ENCODE measurements at places on chromosomes 12 and 14. TPM values are rescaled to one million over a fixed set of nuclear protein-coding genes. Genes with fewer than 3 reads are reported as not detected.

Gene PIWIL1
- 0.31 TPM for total RNA-seq

Gene RNASE7
- not detected for total RNA-seq

Gene KITLG
- 125 TPM for total RNA-seq

Gene KRT82
- total RNA-seq, result not detected

Gene RND1
- total RNA-seq, result 1.0 TPM

Gene HELB
- total RNA-seq, result 7.3 TPM

Gene NRL
- 4.9 TPM for total RNA-seq

Gene HOXC6
- total RNA-seq, result 22.0 TPM

Gene A2ML1
- total RNA-seq, result not detected

Gene DCP1B
- total RNA-seq, result 15.0 TPM

- H3K4me1 ChIP-seq, result no peaks in the 10 kb centered on the region
- no peak overlapping the region for H3K27ac ChIP-seq
- no peak for DNase-seq
- no peaks in the 10 kb centered on the region for H3K36me3 ChIP-seq
- no peak overlapping the region for H3K4me3 ChIP-seq
Observed at GRCh38 chr14:106681568-106681967, 1155.2 kb downstream of the TMEM121 start.

- DNase-seq, result no peak
- H3K4me1 ChIP-seq, result no peaks in the 10 kb centered on the region
- H3K27me3 ChIP-seq, result no peaks in the 10 kb centered on the region
- no peak overlapping the region for H3K4me3 ChIP-seq
- no peaks in the 10 kb centered on the region for H3K36me3 ChIP-seq
- H3K27ac ChIP-seq, result no peak overlapping the region
Observed at GRCh38 chr12:25590011-25590721, 37.1 kb upstream of the LMNTD1 start.

- DNase-seq, result no peak
- no peaks in the 10 kb centered on the region for H3K27me3 ChIP-seq
- H3K4me1 ChIP-seq, result peaks cover 3% of the 10 kb centered on the region
- H3K27ac ChIP-seq, result no peak overlapping the region
- no peaks in the 10 kb centered on the region for H3K36me3 ChIP-seq
Observed at GRCh38 chr12:46470975-46471374, 98.4 kb upstream of the SLC38A2 start.

DNA sequence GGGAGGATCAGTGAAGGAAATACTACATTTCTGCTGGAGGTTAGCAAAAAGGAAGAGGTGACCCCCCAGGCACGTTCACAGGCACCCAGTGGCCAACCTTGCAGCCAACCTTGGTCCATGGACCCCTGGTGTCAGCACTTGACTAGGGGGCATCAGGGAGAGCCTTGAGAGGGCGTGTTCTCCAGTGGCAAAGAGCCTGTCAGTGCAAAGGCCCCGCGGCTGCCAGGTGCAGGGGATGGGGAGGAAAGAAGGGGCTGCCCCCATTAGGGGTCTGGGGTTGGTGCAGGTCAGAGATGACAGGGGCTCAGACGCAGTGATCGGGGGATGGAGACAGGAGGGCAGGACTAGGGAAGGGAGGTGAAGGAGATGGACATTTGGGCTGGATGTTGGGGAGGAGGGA lies 22.7 kb upstream of the ULK1 start:
- H3K27ac ChIP-seq, result no peak overlapping the region
- no peaks in the 10 kb centered on the region for H3K36me3 ChIP-seq
- no peaks in the 10 kb centered on the region for H3K27me3 ChIP-seq
- no peak overlapping the region for H3K4me3 ChIP-seq
- H3K4me1 ChIP-seq, result no peaks in the 10 kb centered on the region
- no peak for DNase-seq

DNA sequence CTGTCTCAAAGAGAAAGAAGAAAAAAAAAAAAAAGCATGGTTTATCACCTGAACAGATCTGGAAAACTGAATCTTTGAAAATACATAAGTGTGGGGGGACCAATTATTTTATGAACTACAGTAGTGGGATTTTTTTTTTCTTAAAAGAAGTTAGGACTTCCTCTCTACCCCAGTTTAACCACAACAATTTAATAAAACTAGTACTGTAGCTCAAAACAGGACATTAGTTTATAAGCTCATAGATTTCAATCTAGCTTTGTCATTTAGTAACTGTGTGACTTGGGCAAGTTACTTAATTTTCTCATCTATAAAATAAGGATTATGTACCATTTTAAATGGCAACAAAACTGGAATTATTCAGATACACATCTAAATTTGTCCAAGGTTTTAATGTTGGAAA lies 23.5 kb upstream of the ARID4A start:
- H3K27ac ChIP-seq, result no peak overlapping the region
- H3K36me3 ChIP-seq, result peaks cover 31% of the 10 kb centered on the region
- H3K4me3 ChIP-seq, result no peak overlapping the region
- no peak for DNase-seq
- H3K4me1 ChIP-seq, result peaks cover 7% of the 10 kb centered on the region

DNA sequence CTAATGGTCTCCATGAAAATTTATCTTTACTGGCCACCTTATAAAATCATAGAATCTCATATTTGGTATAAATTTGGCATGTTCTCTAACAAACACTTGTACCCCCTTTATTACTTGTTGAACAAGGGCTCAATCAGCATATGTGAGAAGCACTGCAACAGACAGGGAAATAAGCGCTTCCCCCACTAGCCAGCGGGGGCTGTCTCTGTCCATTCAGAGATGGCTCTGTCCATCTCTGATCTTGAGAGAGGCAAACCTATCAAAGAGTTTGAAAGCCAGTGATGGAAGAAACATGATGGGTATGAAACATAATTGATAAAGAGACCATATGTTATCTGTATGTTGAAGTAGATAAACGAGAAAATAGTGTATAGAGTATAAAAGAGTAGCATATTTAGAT lies 326.8 kb downstream of the PDZRN4 start:
- H3K4me3 ChIP-seq, result no peak overlapping the region
- no peak overlapping the region for H3K27ac ChIP-seq
- H3K27me3 ChIP-seq, result no peaks in the 10 kb centered on the region

- H3K36me3 ChIP-seq, result no peaks in the 10 kb centered on the region
- no peak overlapping the region for H3K4me3 ChIP-seq
- H3K27me3 ChIP-seq, result no peaks in the 10 kb centered on the region
Observed at GRCh38 chr12:52925717-52926595, 21.1 kb upstream of the KRT8 start.

- H3K4me1 ChIP-seq, result no peaks in the 10 kb centered on the region
- no peak overlapping the region for H3K4me3 ChIP-seq
- H3K27me3 ChIP-seq, result no peaks in the 10 kb centered on the region
- H3K36me3 ChIP-seq, result no peaks in the 10 kb centered on the region
- peak; percentile 33 for DNase-seq
Observed at GRCh38 chr12:18430425-18431048, 169.2 kb downstream of the PIK3C2G start.

DNA sequence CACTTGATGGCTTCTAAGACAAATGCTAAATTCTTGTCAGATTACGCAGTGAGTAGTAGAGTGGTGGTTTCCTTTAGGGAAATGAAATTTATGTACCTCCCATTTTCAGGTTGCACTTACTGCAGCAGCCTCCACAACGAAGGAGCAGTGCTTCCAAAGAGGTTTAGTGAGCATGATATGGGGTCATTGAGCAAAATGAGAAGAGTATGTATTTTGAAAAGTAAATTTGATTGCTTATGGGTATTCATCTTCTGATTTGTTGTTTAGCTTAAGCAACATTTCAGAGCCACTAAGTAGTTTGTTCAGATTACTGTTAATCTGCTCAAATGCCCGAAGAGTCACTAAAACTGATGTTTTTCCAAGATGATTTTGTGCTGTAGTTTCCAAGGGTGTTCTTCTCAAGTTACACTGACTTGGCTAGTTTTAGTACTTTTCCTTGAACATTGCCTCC lies 493.6 kb downstream of the PCNX1 start:
- no peak for DNase-seq
- peaks cover 2% of the 10 kb centered on the region for H3K4me1 ChIP-seq
- no peaks in the 10 kb centered on the region for H3K36me3 ChIP-seq
- H3K27me3 ChIP-seq, result no peaks in the 10 kb centered on the region

GRCh38 chr14:26463136-26463535 lies 134.7 kb downstream of the NOVA1 start:
- H3K36me3 ChIP-seq, result no peaks in the 10 kb centered on the region
- H3K4me3 ChIP-seq, result no peak overlapping the region
- H3K27ac ChIP-seq, result no peak overlapping the region
- DNase-seq, result no peak
- no peaks in the 10 kb centered on the region for H3K27me3 ChIP-seq

- no peaks in the 10 kb centered on the region for H3K27me3 ChIP-seq
- no peaks in the 10 kb centered on the region for H3K4me1 ChIP-seq
- DNase-seq, result no peak
- H3K4me3 ChIP-seq, result no peak overlapping the region
Observed at GRCh38 chr12:28611449-28611848, 421.2 kb downstream of the CCDC91 start.

DNA sequence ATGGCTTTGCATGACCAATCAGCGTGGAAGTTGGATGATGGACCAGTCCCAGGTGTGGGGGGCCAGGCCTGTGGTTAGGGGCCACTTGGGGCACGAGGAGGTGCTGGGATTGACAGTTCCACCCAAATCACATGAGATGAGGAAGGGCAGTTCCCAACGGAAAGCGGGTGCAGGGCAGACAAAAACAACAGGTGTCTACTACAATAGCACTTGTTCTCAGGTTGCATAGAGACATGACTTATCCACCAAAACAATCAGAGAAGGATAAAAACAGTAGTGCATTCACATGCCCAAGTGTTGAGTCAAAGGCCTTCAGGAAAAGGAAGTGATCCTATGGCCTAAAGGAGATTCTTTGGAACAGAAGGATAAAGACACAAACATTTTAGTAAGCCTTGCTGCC lies 14.6 kb upstream of the EIF2B2 start:
- no peaks in the 10 kb centered on the region for H3K27me3 ChIP-seq
- H3K4me1 ChIP-seq, result no peaks in the 10 kb centered on the region
- no peaks in the 10 kb centered on the region for H3K36me3 ChIP-seq
- no peak overlapping the region for H3K27ac ChIP-seq

- no peak overlapping the region for H3K27ac ChIP-seq
- H3K4me1 ChIP-seq, result no peaks in the 10 kb centered on the region
- H3K4me3 ChIP-seq, result no peak overlapping the region
- H3K27me3 ChIP-seq, result no peaks in the 10 kb centered on the region
Observed at GRCh38 chr12:78249578-78249977, 418.9 kb downstream of the NAV3 start.

DNA sequence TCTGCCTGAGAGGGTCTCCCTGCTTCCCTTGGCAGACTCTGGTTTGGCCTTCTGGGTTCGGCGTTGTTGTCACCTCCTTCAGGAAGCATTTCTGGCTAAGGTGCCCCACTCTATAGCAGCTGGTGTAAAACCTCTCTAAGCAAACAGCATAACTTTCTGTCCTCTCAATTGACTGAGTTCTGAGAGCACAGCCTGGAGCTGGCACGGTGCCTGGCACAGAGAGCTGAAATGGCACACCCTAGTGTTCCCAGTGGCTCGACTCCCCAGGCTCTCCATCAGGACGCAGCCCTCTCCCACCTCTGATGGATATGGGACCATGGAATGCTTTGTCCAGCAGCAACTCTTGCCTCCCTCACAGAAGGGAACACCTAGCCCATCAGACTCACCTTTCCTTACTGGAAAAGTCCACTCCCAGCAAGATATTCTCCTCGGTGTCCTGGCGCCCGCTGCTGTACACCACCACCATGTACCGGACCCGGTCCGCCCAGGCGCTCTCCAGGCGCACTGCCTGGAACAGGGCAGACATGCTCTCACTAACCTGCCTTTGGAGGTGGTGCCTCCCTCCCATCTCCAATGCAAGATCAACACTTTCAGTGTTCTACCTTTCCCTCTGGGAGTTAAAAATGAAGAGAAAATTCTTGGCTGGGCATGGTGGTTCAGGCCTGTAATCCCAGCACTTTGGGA lies 40.6 kb downstream of the SSH1 start:
- peaks cover 12% of the 10 kb centered on the region for H3K36me3 ChIP-seq
- peak overlapping the region; percentile 23 for H3K27ac ChIP-seq
- no peak for DNase-seq
- no peaks in the 10 kb centered on the region for H3K27me3 ChIP-seq

DNA sequence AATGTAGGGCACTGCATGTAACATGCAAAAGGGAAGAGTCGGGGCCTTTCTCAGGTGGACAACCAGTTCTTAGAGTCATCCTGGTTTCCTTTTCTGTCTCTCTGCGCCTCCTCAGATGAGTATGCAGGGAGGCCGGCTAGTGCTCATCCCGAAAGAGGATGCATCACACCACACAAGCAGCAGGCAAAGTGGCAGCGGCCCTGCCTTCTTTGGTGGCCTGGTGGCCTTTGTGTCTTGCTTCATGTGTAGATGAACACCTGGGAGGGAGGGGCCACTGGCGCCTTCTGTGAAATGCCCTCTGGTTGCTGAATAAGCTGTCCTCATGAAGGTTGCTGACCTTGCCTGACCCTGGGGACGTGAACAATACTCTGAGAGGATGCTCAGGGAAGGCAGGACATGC lies 18.0 kb downstream of the SLC24A4 start:
- no peak for DNase-seq
- H3K4me3 ChIP-seq, result no peak overlapping the region
- no peaks in the 10 kb centered on the region for H3K36me3 ChIP-seq
- no peaks in the 10 kb centered on the region for H3K27me3 ChIP-seq
- no peak overlapping the region for H3K27ac ChIP-seq

DNA sequence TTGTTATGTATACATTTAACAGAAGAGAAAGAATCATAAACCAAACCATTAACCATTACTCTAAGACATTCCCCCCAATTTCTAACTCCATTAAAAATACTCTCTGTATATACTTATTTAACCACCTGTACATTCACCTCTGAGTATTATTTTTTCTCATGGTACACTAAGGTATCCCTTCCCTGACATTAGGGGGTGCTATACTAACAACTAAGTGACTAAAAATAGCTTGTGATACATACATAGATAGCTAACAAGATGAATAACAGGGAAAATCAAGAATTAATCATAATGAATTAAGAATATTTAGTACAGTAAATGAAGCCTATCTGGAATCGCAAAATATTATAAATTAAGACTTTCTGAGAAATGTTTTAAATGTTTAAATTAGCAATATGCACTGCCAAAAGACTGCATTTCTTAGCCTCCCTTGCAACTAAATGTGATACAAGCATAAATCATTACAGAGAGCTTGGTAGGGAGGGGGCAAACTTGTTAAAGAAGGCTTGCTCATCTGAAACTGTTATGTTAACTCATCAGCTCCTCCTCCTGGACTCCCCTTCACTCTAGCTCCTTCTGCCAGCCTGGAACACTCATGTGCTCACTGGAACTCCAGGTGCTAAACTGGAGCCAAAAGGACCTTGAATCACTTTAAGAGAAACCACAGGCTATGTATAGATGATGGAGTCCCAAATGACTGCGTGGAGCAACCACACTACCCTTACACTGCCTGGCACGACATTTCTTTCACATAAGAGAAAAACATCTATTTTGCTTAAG lies 14.9 kb downstream of the C2CD5 start:
- H3K27ac ChIP-seq, result no peak overlapping the region
- H3K27me3 ChIP-seq, result no peaks in the 10 kb centered on the region
- H3K4me1 ChIP-seq, result no peaks in the 10 kb centered on the region
- peak; percentile 19 for DNase-seq
- H3K4me3 ChIP-seq, result no peak overlapping the region
- H3K36me3 ChIP-seq, result peaks cover 27% of the 10 kb centered on the region

All from kidney (tissue), 22 donors.